ENCODE measurements at places on chromosomes 12 and 14.

DNA sequence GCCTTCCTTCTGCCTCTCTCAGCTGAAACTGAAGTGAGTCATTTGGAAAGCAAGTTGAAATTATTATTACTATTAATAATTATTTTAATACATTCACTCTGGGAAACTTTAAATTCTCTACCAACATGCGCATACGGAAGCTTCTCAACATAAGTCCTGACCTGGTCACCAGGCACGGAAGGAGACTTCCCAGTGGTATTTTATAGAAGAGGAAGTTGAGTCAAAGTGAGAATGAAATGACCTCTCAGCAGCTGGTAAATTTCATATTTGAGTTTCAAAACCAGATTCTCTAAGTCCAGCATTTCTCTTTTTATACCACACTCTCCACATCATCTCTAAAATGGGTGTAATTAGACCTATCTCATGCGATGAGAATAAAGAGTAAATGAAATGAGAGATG is 747.4 kb downstream of the VRK1 start:
- no peak for DNase-seq

DNA sequence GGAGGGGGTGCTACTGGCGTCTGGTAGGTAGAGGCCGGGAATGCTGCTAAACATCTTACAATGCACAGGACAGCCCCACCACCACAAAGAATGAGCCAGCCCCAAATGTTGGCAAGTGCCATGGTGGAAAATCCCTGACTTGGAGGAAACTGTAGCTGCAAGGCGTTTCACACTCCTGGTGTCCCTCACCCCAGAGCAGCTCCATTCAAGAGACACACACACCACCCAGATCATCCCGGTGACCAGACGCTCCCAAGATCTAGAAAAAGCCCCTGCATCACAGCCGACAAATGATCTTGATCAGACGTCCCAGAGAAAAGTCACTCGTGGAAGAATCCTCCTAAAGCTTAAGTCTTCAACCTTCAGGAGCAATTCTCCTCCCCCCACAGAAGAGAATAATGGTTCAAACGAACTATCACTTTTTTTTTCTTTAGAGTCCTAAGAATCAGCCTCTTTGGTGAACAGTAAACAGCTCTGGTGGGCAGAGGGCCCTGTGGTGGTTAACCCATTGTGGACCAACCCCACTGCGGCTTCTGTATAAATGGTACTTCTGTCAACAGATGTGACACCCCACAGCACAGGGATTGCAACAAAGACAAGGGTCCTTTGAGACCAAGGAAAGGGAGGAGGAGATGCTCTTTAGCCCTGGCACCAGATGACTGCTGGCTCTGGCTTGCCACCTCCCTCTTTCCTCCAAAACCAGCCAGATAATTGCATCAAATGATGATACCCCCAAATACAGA is 2.7 kb downstream of the GLTP start:
- no peak for DNase-seq

- no peak for DNase-seq
These were observed 127.9 kb downstream of the TMTC1 start for GRCh38 chr12:29655861-29656260.

DNA sequence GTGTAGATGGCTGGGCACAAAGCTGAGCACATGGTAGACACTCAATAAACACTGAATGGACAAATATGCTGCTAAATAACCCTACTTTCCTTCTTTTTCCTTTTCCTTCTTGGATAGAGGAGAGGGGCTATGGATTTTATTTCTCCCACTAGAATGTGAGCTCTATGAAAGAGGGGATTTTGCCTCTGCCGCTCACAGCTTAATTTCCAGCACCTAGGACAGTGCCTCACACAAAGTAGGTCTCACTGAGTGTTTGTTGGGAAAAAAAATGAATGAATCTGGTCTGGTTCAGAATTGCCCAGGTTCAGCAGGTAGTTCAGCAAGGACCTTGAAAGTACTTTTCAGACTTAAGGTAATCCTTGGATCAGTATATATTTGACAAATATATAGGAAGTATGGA is 65.5 kb downstream of the WSCD2 start:
- no peak for DNase-seq

DNA sequence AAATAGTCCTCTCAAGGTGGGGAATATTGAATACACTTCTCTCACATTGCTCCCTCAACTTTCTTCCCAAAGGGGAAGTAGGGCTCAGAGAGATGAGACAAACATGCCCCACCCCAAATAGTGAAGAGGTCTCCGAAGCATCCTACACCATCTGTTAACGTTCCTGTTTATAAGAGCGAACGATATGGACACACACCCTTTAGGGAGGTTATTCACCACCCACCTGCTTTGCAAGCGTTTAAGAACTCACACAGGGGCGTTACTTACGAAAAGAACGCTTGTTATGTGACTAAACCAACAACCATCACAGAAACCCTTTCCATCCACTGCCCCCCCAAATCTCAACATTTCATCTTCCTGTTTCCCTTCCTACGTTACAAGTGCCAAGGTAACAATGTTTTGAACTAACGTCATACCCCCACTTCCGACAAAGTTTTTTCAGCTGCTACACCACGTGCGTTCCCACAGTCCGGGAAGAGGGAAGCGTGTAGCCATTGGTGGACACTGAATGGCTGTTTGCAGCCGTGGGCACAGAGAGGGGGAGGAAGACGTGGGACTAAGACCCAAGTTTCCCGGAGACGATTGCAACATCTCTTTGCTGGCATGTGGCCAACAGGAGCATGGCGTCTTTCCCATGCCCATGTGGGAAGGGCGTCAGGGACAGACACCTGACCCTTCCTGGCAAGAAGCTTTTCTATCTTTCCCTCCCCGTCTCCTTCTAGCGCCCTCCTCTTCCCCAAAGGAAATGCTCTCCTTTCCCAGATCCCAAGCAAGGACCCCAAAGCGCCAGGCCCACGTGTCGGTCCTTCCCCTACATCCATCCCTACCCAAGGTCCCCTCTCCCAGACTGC is 1.2 kb downstream of the YBX3 start:
- peak; percentile 98 for DNase-seq

Data from bronchial epithelial cell (primary cell).